ENCODE measurements at places on chromosomes 5 and 9.

DNA sequence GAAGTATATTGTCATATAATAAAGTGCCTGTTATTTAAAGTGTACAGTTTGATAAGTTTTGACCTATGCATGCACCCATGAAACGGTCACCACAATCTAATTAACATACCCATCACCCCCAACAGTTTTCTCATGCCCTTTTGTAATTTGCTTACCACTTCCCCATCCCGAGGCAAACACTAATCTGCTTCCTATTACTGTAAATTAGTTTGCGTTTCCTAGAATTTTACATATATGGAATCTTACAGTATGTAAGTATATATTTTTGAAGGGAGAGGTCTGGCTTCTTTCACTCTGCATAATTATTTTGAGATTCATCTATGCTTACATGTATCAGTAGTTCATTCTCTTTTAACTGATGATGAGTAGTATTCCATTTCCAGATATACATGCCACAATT, 56.5 kb downstream of the AMBP start:
- no peak for DNase-seq

DNA sequence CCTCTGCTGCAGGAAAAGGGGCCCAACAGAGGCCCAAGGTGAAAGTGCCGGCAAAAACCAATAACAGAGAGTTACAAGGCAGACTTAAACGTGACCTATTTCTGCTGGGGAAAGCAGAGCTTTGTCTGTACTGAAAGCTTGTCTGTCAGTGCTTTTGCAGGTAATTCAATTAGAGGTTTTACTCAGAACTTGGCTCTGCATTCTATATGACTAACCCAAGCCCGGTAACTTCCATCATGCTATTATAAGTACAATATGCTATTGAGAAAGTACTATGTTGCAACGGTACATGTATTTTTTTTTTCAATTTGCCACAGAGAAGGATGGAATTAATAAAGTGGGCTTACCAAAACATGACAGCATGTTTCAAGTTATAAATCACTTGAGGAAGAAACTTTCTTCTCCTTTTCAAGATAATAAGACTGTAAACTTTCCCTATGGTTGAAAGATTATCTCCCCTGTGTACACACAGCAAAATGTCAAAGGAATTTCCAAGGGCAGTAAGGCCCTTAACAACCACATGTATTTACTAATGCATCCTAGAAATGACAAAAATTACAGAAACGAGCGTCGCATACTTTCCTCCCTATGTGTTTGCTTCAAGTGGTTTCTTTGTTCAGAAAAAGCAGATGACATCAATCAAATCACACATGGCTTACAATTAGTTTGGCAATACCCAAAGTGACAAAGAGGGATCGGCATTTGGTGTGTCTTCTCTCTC, 282.4 kb downstream of the EFNA5 start:
- DNase-seq = no peak

- DNase-seq = no peak
Measured at GRCh38 chr5:93274291-93274690, 306.7 kb downstream of the NR2F1-AS1 start.

DNA sequence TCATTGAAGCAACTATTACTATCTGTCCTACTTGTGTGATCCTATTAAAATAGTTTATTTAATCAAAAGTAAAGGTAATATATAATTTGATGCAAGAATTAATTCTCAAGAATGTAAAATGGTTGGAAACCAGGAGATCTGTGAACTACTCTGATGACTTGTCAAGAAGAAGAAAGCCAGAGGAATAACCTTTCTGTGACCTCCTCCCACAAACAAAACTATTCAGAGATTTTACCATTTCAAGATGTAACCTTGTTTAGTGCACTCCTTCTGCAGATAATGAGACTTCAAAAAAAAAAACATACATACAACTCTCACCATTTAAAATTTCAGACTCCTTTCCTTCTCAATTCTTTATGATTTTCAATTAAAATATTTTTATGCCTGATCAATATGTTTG, 79.5 kb downstream of the RFX3 start:
- no peak for DNase-seq

DNA sequence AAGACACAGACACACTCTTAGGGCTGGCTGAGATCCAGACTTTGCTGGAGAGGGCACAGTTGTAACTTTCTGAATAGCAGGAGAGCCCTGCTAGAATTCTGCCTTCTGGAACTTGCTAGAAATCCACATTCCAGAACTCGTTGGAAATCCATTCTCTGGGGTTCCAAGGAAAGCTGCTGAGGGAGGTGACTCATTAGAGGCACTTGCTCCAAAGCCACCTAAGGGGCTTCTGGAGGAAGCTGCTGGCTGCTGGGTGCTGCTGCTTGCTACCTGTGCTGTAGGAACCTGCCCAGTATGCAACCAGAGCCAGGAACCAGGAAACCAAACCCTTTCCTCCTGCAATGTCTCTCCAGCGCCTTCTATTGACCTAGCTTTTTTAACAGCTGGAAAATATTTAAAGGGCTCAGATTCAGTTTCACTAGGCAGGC, 4.1 kb upstream of the TLE4 start:
- DNase-seq = no peak

DNA sequence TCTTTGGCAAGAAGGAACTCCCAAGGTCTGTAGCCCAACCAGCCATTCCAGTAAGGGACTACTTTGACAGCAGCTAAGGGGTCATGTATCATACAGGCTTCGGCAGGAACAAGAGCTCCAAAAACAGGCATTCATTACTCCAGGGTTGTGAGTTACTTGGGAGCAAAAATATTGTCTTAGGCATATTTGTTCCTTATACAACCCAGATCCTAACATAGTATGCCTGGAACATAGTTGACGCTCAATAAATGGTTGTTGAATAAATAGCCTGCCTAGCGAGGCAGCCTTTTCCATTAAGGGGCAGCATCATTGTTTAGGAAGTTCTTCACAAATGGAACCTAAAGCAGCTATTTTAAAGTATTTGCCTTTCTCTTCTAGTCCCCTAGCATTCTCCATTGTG, 35.8 kb upstream of the FER start:
- no peak for DNase-seq

DNA sequence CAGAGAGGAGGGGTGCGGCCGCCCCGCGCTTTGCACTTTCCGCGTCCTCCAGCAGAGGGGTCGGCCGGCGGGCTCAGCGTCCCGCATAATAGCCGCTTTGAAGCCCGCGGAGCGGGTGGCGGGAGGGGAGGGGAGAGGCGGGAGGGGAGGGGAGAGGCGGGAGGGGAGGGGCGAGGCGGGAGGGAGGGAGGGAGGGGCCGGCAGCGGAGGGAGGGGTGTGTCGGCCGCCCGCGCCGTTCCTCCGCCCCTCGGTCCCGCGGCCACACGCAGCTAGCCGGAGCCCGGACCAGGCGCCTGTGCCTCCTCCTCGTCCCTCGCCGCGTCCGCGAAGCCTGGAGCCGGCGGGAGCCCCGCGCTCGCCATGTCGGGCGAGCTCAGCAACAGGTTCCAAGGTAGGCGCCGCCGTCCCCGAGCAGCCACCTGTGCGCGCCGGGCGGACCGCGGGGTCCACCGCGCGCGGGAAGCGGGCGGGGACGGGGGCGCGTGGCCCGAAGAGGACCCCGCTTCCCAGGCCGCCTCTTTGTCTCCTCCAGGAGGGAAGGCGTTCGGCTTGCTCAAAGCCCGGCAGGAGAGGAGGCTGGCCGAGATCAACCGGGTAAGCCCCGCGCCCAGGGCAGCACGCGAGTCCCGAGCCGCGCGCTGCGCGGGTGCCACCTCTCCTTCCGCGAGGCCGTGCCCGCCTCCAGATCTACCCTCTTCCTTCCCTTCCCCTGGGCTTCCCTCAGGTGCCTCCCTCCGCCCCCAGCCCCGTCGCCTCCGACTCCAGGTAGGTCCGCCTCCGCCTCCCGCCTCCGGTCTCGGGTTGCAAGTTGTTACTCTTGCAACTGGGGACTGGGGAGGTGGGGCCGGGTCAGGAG, at the start of gene AIF1L:
Gene AIF1L, plus strand, starts transcription at position 263 of the 857 bp plus-strand sequence. Its CDS starts 99 bp downstream, at position 362.
- peak; percentile 44 for DNase-seq

Measured in mesothelial cell of epicardium (in vitro differentiated cells).